ENCODE measurements at places on chromosomes 12 and 14. TPM values are rescaled to one million over a fixed set of nuclear protein-coding genes. Genes with fewer than 3 reads are reported as not detected.

Gene TAS2R14
- 5.2 TPM for total RNA-seq

Gene MORN3
- 0.57 TPM for total RNA-seq

Gene PLBD1
- total RNA-seq: 24.8 TPM

Gene TEP1
- 62.4 TPM for total RNA-seq

Gene ADSS1
- 63.2 TPM for total RNA-seq

- no peak overlapping the region for H3K4me3 ChIP-seq
- no peaks in the 10 kb centered on the region for H3K4me1 ChIP-seq
- no peak for DNase-seq
- H3K36me3 ChIP-seq: no peaks in the 10 kb centered on the region
Observed at GRCh38 chr12:96434107-96434506, 33.9 kb upstream of the CDK17 start.

DNA sequence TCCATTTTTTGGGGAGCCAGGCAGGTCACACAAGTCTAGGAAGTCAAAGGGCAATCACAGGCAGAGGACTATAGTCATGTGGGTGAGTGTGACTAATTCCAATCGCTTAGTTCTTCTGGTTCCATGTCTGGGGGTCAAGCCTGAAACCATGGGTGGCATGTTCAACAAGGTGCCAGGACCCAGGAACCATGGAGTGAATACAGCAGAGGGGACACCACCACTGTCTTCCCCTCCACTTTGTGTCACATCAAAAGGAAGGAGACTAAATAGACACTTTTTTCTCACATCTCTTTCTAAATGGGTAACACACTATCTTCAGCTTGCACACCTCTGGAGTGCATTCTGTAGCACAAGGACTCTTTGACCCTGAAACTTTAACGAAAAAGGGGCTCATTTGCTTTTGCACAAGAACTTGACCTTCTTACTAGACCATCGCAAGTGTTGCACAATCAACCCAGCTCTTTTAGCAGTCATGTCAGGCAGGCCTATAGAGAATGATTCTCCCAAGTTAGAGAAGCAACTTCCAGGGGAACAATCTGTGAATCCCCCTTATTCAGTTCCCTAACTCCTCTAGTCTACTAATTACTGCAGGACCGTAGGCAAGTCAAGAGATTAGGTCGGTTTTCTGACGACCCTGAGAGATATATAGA, 398.7 kb downstream of the NELL2 start:
- H3K4me3 ChIP-seq: no peak overlapping the region
- no peak overlapping the region for H3K27ac ChIP-seq
- DNase-seq: no peak
- no peaks in the 10 kb centered on the region for H3K36me3 ChIP-seq

DNA sequence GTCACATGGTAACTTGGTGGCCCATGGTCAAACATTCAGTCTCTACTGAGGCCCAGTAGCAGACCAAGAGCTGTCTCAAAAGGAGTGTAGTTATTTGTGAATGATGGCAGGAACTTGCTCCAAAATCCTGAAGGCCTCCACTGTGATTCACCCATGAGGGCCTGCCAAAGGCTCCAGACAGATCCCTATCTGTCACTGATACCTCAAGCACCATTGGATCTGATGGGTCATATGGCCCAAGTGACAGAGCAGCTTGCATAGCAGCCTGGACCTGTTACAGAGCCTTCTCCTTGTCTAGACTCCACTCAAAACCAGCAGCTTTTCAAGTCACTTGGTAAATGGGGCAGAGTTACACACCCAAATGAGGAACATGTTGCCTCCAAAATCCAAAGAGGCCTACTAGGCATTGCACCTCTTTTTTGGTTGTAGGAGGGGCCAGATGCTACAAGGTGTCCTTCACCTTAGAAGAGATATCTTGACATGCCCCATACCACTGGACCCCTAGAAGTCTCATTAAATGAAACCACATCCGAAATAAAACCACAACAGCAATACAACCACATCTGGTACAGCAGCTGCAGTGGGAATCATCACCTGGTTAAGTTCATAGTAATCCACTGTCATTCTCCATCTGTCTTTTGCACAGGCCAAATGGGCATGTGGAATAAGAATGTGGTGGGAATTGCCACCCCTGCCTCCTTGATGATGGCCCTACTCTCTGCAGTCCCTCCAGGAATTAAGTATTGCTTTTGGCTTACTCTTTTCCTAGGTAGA, 150.4 kb upstream of the MAX start:
- no peaks in the 10 kb centered on the region for H3K36me3 ChIP-seq
- no peak overlapping the region for H3K4me3 ChIP-seq
- H3K27me3 ChIP-seq: no peaks in the 10 kb centered on the region
- H3K4me1 ChIP-seq: no peaks in the 10 kb centered on the region

GRCh38 chr12:25397001-25397400, 146.3 kb upstream of the KRAS start:
- no peaks in the 10 kb centered on the region for H3K4me1 ChIP-seq
- no peak overlapping the region for H3K4me3 ChIP-seq
- H3K36me3 ChIP-seq: no peaks in the 10 kb centered on the region
- DNase-seq: no peak

- peak overlapping the region; percentile 53 for H3K4me3 ChIP-seq
- no peak for DNase-seq
- H3K36me3 ChIP-seq: no peaks in the 10 kb centered on the region
- H3K27ac ChIP-seq: no peak overlapping the region
- no peaks in the 10 kb centered on the region for H3K4me1 ChIP-seq
- H3K27me3 ChIP-seq: no peaks in the 10 kb centered on the region
Observed at GRCh38 chr12:125187148-125187745, 122.0 kb downstream of the AACS start.

DNA sequence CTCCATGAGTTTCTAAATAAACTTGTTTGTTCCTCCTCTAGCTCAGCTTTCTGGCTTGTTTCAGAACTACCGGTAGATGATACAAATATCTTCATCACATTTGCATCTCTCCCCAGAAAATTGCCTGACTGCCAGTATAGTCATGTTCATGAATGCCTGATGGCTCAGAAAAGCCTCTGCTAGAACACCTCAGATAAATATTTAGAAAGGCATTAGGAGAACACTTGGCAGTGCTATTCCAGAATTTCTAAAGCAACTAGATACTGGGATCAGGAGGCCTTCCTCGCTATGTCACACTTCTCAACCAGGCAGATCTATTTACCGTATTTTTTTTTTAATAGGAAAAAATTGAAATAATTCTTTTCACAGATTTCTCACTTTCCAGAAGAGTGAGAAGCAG, 32.3 kb upstream of the KRAS start:
- no peak for DNase-seq
- H3K36me3 ChIP-seq: no peaks in the 10 kb centered on the region
- H3K4me3 ChIP-seq: no peak overlapping the region
- H3K27ac ChIP-seq: no peak overlapping the region
- no peaks in the 10 kb centered on the region for H3K4me1 ChIP-seq

- no peaks in the 10 kb centered on the region for H3K4me1 ChIP-seq
- no peak for DNase-seq
- H3K27ac ChIP-seq: no peak overlapping the region
- no peak overlapping the region for H3K4me3 ChIP-seq
- no peaks in the 10 kb centered on the region for H3K36me3 ChIP-seq
- H3K27me3 ChIP-seq: no peaks in the 10 kb centered on the region
Observed at GRCh38 chr14:97233319-97233985, 436.3 kb downstream of the VRK1 start.

Measured in aorta (tissue), 5 donors.